ENCODE measurements at places on chromosomes 7 and 10. TPM values are rescaled to one million over a fixed set of nuclear protein-coding genes. Genes with fewer than 3 reads are reported as not detected.

DNA sequence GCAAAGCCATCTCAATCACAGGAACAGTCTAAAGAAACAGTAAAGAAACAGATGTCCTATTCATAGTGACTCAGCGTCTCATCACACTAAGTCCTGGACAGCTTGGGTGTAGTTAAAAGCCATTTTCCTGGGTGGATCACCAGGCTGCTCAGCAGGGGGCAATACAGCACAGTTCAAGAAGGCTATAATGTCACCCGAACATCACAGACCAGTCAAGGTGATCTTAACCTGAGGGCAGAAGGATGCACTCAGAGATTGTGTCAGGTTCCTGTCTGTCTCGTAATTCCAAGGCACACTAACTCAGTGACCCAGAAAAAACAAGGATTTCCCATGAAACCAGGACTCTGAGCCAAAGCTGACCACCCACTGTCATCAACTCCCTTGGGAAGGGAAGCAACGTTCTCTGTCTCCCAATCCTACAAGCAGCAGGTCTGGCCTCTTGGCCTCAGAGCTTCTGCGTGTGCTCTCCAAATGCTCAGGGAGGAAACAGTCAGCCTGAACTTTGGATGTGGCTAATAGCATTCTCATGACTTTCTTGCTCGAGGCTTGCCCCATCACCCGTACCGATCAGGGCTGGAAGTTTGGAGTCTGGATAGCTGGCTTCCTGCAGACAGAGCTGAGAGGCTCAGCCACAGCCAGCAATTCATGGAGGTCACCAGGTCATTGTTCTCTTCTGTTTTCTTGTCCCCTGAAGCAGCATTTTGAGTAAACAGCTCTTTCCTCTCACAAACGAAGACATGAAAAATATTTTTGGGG, 90.4 kb upstream of the FAM171A1 start:
- H3K4me1 ChIP-seq = peaks cover 10% of the 10 kb centered on the region
- H3K4me3 ChIP-seq = no peak overlapping the region
- H3K27ac ChIP-seq = no peak overlapping the region
- DNase-seq = no peak
- no peaks in the 10 kb centered on the region for H3K36me3 ChIP-seq

DNA sequence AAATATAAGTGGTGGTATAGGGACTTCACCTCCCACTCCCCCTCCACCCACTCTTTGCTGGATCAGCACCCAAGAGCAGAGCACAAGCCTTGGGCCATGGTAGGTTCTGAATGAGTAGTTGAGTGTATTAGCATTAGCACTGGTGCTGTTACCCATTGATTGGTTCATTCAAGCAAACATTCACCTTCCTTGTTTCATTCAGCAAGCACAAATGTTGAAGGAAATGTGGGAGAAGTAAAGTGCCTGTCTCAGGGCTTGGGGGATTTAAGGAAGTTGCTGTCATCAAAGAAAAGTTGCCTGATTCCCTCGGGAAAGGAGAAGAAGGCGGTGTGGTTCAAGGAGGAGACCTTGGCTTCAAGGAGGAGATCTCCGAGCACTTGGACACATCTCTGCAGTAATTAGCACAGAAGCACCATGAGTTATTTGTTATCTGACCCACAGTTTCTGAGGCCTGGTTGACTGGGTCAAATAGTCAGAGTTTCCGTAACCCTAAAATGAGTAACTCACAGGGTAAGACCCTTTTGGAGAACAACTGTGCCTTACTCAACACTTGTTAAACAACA, 17.3 kb downstream of the IL2RA start:
- no peak for DNase-seq
- H3K27me3 ChIP-seq = peaks cover 1% of the 10 kb centered on the region
- no peaks in the 10 kb centered on the region for H3K36me3 ChIP-seq
- H3K27ac ChIP-seq = no peak overlapping the region

DNA sequence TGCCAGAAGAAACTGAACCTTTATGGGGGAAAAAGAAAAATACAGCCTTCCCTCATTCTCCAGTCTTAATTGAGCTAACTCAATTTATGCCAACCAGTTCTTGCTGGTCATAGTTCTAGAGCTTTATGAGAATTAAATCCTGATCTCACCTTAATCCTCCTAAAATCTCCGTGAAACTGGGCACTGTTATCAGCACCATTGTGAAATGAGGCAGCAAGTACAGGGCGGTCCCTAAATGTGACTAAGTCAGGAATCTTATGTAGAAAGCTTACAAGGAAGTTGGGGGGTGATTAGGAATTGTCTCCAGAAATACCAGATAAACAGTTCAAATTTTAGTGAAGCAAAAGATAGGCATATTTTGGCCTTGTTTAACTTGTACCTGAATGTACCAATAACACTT, 10.7 kb upstream of the INSYN2A start:
- DNase-seq = no peak
- peaks cover 38% of the 10 kb centered on the region for H3K4me1 ChIP-seq
- peaks cover under 1% of the 10 kb centered on the region for H3K27me3 ChIP-seq
- H3K27ac ChIP-seq = no peak overlapping the region
- H3K4me3 ChIP-seq = no peak overlapping the region
- H3K36me3 ChIP-seq = peaks cover 3% of the 10 kb centered on the region

DNA sequence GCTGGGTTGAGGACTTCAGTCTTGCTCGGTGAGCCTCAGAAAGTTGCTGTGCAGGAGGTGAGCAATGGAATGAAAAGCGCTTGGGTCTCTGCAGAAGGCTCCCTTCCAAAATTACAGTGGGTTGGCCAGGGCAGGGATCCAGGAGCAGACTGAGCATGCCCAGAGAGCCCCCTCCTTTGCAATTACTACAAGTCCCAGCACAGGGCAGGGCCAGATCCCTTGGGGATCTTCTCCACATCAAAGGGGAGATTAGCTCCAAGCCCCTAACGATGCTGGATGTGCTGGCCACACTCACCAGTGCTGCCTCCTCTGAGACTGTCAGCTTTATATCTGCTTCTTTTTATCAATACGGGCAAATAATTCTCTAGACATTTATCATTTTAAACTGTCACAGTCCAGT, 337.5 kb downstream of the RPS24 start:
- H3K27me3 ChIP-seq = peaks cover 8% of the 10 kb centered on the region
- H3K36me3 ChIP-seq = no peaks in the 10 kb centered on the region
- no peak overlapping the region for H3K27ac ChIP-seq
- H3K4me1 ChIP-seq = peaks cover 8% of the 10 kb centered on the region
- no peak overlapping the region for H3K4me3 ChIP-seq

DNA sequence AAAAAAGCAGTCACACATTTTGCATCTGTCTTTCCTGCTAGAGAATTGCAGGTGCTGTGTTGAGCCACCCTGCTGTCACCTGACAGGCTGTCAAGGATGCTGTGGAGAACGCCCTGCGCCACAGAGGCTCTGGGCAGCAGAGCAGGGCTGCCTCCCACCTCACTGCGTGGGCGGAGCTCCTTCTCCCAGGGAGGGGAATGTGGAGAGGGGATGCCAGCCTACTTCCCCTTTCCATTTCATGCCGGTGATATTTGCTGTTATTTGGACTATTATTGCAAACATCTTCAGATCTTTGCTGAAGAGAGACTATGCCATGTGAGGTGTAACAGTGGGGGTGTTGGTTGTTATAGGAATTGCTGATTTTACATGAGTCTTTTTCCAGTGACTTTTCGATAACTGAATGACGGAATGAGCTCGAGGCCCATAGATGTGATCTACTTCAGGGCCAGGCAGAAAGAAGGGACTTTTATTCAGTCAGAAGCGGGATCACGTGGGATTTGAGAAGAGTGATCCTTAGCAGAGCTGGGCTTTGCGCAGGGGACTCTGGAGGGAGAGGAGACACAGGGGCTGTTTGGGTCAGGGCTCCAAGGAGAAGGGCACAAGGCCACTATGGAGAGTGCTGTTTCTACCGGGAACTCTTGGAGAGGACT, 13.6 kb upstream of the PRKAG2 start:
- H3K4me3 ChIP-seq = no peak overlapping the region
- no peaks in the 10 kb centered on the region for H3K36me3 ChIP-seq
- peaks cover 16% of the 10 kb centered on the region for H3K27me3 ChIP-seq
- no peak for DNase-seq
- H3K4me1 ChIP-seq = no peaks in the 10 kb centered on the region
- H3K27ac ChIP-seq = no peak overlapping the region

- no peak overlapping the region for H3K4me3 ChIP-seq
- no peak overlapping the region for H3K27ac ChIP-seq
- peaks cover 6% of the 10 kb centered on the region for H3K27me3 ChIP-seq
- no peaks in the 10 kb centered on the region for H3K36me3 ChIP-seq
- no peak for DNase-seq
- H3K4me1 ChIP-seq = peaks cover 7% of the 10 kb centered on the region
Measured at GRCh38 chr7:105352901-105353668, 35.6 kb downstream of the SRPK2 start.

- DNase-seq = no peak
- peaks cover 3% of the 10 kb centered on the region for H3K36me3 ChIP-seq
- peaks cover 34% of the 10 kb centered on the region for H3K4me1 ChIP-seq
- H3K27me3 ChIP-seq = peaks cover 3% of the 10 kb centered on the region
- H3K27ac ChIP-seq = no peak overlapping the region
- no peak overlapping the region for H3K4me3 ChIP-seq
Measured at GRCh38 chr10:13956826-13957225, 370.1 kb downstream of the PRPF18 start.

DNA sequence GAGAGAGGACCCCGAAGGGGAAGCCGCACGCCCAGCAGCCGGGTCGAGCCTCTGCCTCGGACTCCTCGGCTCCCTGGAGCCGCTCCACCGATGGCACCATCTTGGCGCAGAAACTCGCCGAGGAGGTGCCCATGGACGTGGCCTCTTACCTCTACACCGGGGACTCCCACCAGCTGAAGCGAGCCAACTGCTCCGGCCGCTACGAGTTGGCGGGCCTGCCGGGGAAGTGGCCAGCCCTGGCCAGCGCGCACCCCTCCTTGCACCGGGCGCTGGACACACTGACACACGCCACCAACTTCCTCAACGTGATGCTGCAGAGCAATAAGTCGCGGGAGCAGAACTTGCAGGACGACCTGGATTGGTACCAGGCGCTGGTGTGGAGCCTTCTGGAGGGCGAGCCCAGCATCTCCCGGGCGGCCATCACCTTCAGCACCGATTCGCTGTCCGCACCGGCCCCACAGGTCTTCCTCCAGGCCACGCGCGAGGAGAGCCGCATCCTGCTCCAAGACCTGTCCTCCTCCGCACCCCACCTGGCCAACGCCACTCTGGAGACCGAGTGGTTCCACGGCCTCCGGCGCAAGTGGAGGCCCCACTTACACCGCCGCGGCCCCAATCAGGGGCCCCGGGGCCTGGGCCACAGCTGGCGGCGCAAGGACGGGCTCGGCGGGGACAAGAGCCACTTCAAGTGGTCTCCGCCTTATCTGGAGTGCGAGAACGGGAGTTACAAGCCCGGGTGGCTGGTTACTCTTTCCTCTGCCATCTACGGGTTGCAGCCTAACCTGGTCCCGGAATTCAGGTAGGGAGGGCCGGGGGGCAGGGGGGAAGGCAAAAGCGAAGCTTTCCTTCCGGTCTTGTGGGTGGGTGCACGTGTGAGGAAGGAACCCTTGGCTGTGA, 973 bp downstream of the GPR158 start:
- H3K4me3 ChIP-seq = peak overlapping the region; percentile 85
- no peaks in the 10 kb centered on the region for H3K36me3 ChIP-seq
- DNase-seq = peak; percentile 63
- H3K27me3 ChIP-seq = peaks cover 12% of the 10 kb centered on the region
- peaks cover 13% of the 10 kb centered on the region for H3K4me1 ChIP-seq

DNA sequence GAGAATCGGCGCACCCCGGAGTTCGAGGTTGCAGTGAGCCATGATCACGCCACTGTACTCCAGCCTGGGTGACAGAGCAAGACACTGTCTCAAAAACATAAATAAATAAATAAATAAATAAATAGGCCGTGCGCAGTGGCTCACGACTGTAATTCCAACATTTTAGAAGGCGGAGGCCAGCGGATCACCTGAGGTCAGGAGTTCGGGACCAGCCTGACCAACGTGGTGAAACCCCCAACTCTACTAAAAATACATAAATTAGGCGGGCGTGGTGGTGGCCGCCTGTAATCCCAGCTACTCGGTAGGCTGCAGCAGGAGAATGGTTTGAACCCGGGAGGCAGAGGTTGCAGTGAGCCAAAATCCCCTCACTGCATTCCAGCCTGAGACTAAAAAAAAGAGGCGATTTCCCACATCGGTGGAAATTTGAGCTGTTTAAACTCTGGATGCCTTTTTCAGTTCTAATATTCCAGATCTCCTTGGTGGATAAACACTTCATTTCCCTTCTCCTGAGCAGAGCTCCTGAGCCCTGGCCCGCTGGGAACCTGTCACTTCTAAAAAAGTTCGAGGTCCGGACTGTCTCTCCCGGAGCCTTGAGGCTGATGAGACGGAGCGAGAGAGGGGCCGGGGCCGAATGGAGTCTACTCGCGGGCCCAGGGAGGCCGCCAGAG, 2.0 kb upstream of the NFKB2 start:
- no peaks in the 10 kb centered on the region for H3K36me3 ChIP-seq
- H3K27me3 ChIP-seq = peaks cover 9% of the 10 kb centered on the region
- H3K27ac ChIP-seq = no peak overlapping the region
- DNase-seq = no peak

DNA sequence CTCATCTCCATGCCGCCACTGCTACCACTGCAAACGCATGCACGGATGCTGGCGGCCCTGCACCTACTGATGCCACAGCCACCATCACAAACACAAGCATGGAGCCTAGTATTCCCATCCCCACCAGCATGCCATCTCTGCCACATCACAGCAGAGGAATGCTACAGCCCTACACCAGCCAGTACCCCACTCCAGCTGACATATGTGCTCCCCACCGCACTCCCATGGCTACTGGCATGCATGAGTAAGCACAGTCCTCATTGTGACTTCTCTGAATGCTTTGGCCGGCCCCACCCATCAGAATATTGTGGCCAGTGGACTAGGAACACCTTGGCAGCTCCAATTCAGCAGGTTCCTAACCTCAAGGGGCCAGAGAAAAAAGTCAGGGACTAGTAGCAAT, 705.5 kb downstream of the POM121L12 start:
- H3K4me3 ChIP-seq = no peak overlapping the region
- H3K4me1 ChIP-seq = no peaks in the 10 kb centered on the region
- no peak for DNase-seq
- peaks cover 4% of the 10 kb centered on the region for H3K27me3 ChIP-seq
- no peaks in the 10 kb centered on the region for H3K36me3 ChIP-seq

- H3K36me3 ChIP-seq = no peaks in the 10 kb centered on the region
- H3K4me1 ChIP-seq = no peaks in the 10 kb centered on the region
- no peak overlapping the region for H3K27ac ChIP-seq
- no peaks in the 10 kb centered on the region for H3K27me3 ChIP-seq
- no peak overlapping the region for H3K4me3 ChIP-seq
Measured at GRCh38 chr10:43012578-43012977, 64.3 kb upstream of the RET start.

DNA sequence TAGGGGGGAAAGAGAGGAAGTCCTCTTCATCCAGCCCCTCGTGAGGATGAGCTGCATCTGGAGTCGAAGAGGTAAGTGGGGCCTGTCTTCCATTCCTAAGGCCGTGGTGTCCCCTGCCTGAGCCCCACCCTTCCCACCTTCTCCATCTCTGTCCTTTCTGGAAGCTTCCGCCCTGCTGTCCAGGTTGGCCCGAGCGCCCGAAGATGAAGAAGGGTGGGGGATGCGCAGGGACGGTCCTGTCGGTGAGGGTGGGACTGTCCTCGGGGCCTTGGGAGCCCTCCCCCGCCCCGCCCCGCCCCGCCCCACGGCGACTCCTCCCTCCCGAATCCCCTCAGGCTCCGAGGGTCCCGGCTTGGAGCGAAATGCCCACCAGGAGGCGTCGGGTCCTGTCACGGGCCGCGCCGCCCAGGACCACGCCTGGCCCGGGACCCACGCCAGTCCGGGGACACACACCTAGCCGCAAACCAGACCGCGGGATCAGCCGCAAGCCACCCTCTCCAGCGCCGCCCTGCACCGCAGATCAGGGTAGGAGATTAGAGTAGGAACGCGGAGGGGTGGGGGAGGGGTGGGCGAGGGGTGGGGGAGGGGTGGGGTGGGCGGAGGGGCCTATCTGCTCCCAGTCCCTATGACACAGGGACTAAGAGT, 15.3 kb downstream of the GPRIN2 start:
- H3K27me3 ChIP-seq = peaks cover 18% of the 10 kb centered on the region
- H3K4me3 ChIP-seq = no peak overlapping the region
- peaks cover 7% of the 10 kb centered on the region for H3K4me1 ChIP-seq
- H3K27ac ChIP-seq = no peak overlapping the region

The C7orf33 gene
- not detected for total RNA-seq

The URGCP gene
- 13.0 TPM for total RNA-seq

The SLIT1 gene
- 0.54 TPM for total RNA-seq
